Hair follicle dermal papilla cell (primary cell): ENCODE measurements at places on chromosomes 3 and 15. TPM values are rescaled to one million over a fixed set of nuclear protein-coding genes. Genes with fewer than 3 reads are reported as not detected.

PGBD4 gene
- 1.6 TPM in 2 replicates for total RNA-seq

OCA2 gene
- total RNA-seq: 0.12 TPM in 1 of 2 replicates, not detected in the other

PLSCR2 gene
- total RNA-seq: not detected in 2 replicates

DAZL gene
- under 0.01 and 0.16 TPM in 2 replicates for total RNA-seq

SOX2 gene
- 6.3 and 8.9 TPM in 2 replicates for total RNA-seq

SI gene
- total RNA-seq: not detected in 2 replicates

PTPN23 gene
- total RNA-seq: 20.9 and 37.0 TPM in 2 replicates

RBP2 gene
- not detected in 2 replicates for total RNA-seq

DUSP7 gene
- total RNA-seq: 39.0 and 39.6 TPM in 2 replicates

GABRG3 gene
- total RNA-seq: under 0.01 TPM in 1 of 2 replicates, not detected in the other

GUCA1C gene
- not detected in 2 replicates for total RNA-seq

RTP4 gene
- total RNA-seq: 2.8 and 3.3 TPM in 2 replicates

SNURF gene
- total RNA-seq: 9.5 and 9.9 TPM in 2 replicates

SCN11A gene
- under 0.01 TPM in 2 replicates for total RNA-seq

GP5 gene
- not detected in 2 replicates for total RNA-seq

ADCY5 gene
- 0.97 and 1.3 TPM in 2 replicates for total RNA-seq

UROC1 gene
- not detected in 2 replicates for total RNA-seq

NR1I2 gene
- total RNA-seq: 0.16 TPM in 1 of 2 replicates, not detected in the other

SCAMP5 gene
- 1.5 and 7.7 TPM in 2 replicates for total RNA-seq

SLC24A5 gene
- total RNA-seq: 0.16 TPM in 1 of 2 replicates, not detected in the other

EIF4A2 gene
- total RNA-seq: 383 and 424 TPM in 2 replicates

DLL4 gene
- 0.16 TPM in 1 of 2 replicates, not detected in the other for total RNA-seq

AMIGO3 gene
- 1.5 and 1.8 TPM in 2 replicates for total RNA-seq

AMOTL2 gene
- 529 and 611 TPM in 2 replicates for total RNA-seq

CYP8B1 gene
- total RNA-seq: not detected in 2 replicates

CD96 gene
- total RNA-seq: not detected in 2 replicates

MYO5C gene
- total RNA-seq: 0.24 and 0.49 TPM in 2 replicates

FOXB1 gene
- total RNA-seq: not detected in 2 replicates

NPAP1 gene
- total RNA-seq: not detected in 2 replicates

NME9 gene
- not detected in 2 replicates for total RNA-seq

GXYLT2 gene
- 37.8 and 48.0 TPM in 2 replicates for total RNA-seq
